ENCODE measurements at places on chromosomes 3 and 15. TPM values are rescaled to one million over a fixed set of nuclear protein-coding genes. Genes with fewer than 3 reads are reported as not detected.

Gene FOXB1
- not detected for total RNA-seq

Gene STAB1
- 4.5 TPM for total RNA-seq

DNA sequence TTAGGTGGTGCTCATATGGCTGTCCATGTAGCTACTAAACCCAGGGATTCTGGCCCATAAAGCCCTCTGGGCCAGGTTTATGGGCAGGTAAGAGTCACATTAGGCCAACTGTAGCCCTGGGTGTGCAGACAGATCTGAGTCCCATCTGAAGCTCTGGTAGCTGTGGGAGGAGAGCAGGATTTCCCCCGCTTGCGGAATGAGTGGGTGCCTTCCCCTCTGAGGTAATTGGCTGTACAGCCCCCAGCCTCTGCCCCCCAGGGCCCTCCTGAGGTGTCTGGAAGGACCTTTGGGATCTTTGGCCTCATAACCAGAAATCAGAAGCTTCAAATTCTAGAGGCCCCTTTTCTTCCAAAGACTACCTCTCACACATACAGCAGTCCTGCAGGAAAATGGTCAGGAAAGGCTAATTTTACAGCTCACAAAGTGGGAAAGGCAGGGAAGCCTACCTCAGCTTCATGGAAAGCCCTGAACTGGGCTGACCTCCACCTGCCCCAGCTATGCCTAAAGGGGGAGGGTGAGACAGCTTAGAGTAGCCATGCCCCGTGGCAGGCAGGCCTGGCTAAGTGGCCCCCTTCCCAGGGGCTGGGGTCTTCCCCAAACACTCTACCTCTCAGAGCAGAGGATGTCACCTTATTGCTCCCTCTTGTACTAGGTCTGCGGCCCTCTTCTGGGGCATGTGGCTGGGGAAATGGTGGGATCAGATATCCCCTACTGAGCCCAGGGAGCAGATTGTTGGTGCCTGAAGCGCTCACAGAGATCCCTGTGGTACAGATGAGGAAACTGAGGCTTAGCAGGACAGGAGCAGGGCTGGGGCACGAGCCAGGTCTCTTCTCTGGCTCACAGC lies 16.8 kb downstream of the HEMK1 start:
- peaks cover 5% of the 10 kb centered on the region for H3K36me3 ChIP-seq
- peaks cover 9% of the 10 kb centered on the region for H3K4me1 ChIP-seq
- no peak overlapping the region for H3K27ac ChIP-seq
- H3K4me3 ChIP-seq, result no peak overlapping the region
- no peak for DNase-seq

Gene PPP1R14D
- not detected for total RNA-seq

- no peaks in the 10 kb centered on the region for H3K36me3 ChIP-seq
- no peaks in the 10 kb centered on the region for H3K4me1 ChIP-seq
- no peak overlapping the region for H3K4me3 ChIP-seq
- peaks cover 5% of the 10 kb centered on the region for H3K27me3 ChIP-seq
- DNase-seq, result no peak
Measured at GRCh38 chr15:69647142-69647513, 194.5 kb downstream of the RPLP1 start.
